ENCODE measurements at places on chromosomes 2 and 18.

DNA sequence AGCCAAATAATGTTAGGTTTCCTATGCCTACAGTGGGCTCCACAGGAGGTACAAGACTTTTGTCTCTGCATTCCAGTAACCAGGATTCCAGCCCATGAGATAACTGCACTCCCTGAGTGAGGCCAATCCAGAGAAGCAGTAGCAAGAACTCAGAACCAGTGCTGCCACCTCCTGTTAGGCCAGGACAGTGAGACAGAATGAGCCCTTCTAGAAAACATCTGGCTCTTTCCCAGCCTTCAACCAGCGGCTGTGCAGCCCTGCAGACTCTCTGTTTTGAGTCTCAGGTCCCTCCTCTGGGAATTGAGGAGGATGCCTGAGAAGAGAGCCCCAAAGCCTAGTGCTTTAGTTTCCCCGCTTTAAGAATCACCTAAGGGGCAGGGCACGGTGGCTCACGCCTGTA lies 44.2 kb downstream of the ARID5A start:
- DNase-seq = peak; percentile 13

- peak; percentile 58 for DNase-seq
Measured at GRCh38 chr2:102046135-102046986, 54.6 kb downstream of the IL1R2 start.

- no peak for DNase-seq
Measured at GRCh38 chr18:46141199-46141598, 37.0 kb downstream of the HAUS1 start.

- peak; percentile 45 for DNase-seq
Measured at GRCh38 chr2:77977471-77978063, 455.4 kb upstream of the LRRTM4 start.

DNA sequence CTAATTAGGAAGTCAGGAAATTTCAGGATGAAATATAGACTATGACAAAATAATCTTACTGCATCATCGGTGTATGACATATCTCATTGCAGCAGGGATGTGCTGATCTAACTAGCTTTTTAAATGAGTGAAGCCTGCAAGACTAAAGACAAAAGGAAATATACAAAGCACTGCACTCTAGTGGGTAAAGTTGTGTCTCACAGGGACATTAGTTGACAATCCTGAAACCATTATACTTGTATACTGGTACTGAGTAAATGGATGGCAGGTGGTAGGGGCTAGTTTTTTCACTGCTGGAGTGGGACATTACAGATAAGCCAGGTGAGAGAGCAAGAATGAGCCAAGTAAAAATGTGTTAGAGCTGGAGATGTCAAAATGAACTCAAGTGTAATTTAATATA lies 317.5 kb upstream of the RAB6C start:
- no peak for DNase-seq

Measured in cardiac muscle cell (in vitro differentiated cells and primary cell).